ENCODE measurements at places on chromosomes 6 and 20.

GRCh38 chr6:133985970-133986369, 32.9 kb downstream of the TBPL1 start:
- DNase-seq, result no peak

GRCh38 chr6:52653151-52653550, 17.8 kb upstream of the TMEM14A start:
- no peak for DNase-seq

DNA sequence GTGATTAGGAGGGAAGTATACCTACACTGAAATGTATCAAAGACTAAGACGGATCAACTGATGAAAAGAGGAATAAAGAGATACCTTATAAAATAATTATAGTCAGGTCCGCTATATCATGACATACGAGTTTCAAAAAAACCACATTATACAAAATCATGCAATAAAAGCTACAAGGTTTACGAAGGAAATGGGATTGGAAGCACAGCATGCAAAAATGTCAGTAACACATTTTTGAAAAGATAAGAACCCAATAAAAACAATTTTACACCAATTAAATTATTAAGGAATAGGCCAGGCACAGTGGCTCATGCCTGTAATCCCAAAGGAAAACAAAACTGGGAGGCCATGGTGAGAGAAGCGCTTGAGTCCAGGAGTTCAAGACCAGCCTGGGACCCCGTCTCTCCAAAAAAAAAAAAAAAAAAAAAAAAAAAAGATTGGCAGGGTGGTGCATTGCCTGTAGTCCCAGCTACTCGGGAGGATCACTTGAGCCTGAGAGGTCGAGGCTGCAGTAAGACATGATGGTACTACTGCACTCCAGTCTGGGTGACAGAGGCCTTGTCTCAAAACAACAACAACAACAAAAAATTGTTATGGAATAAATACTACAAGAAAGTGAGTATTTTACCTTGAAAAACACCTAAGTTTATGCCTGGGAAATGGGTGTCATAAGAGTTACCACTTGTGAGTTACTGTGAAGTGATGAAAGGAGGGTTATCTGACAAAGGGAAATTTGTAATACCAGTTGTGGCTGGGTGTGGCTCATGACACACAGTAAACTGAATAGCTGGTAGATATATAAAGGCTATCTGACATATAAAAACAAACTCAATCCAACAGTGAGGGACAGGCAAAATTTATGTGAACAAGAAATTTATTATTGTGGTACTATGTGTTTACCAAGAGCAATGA, 45.2 kb downstream of the RANBP9 start:
- no peak for DNase-seq

- DNase-seq, result no peak
Observed at GRCh38 chr6:21845018-21845417, 251.5 kb downstream of the SOX4 start.

GRCh38 chr20:25071734-25072133, 10.2 kb downstream of the VSX1 start:
- DNase-seq, result no peak

GRCh38 chr6:56540232-56541029, 102.3 kb downstream of the DST start:
- DNase-seq, result no peak

GRCh38 chr6:147990159-147990558, 352.5 kb upstream of the SASH1 start:
- DNase-seq, result no peak

- no peak for DNase-seq
Observed at GRCh38 chr6:157594292-157594691, 213.3 kb downstream of the ZDHHC14 start.

DNA sequence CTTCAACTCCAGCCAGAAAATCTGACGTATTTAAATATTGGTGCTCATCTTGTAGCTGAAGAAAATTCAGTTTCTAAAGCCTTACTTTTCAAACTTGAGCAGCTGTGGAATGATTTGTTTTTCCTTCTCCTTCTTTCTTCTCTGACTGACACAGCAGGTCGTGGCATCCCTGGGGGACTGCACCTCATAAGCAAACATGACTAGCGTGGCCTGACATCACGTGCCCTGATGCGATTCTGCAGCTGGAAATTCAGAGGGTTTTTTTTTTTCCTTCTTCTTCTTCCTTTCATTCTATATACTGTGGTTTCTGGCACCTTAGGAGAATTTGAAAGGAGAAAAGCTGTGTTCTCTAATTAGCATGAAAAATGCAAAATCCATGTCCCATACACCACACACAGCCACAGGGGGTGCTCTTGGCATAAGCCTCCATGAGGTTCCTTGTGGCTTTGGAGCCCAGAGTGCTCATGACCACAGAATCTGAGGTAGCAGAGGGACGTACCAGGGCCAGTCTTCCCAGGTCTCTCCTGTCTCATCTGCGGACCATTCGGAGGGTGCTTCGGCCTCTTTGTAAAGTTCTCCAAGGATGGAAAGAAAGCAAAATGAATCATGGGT, 258.5 kb upstream of the CDH4 start:
- no peak for DNase-seq

DNA sequence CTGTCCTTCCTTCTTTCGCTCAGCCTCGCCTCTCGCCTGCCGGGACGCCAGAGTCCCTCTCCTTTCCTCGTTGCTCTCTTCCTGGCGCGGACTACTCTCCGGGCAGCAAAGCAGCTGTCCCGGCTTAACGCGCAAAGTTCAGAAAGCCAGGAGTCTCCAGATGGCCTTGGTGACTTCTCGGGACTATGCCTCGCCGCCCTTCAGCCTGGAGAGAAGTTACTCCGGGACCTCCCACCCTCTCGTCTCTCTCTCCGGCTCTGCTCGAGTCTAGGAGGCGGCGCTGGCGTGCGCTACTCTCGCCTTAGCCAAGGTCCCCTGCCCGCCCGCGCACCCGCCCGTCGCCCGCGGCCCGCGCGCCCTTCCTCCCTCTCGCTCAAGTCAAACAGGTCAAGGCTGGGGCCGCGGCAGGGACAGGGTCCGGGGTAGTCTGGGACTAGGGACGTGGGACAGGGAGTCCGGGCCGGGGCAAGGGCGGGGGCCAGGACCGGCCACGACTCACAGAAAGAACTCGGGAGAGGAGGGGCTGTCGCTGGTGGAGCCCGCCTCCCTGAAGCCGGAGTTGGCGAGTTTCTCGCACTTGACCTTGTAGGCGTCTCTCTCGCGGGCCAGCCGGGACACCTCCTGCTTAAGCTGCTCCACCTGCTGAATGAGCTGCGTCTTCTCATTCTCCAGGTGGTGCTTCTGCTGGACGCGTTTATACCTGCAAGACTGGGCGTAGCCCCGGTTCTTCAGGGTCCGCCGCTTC, 1.5 kb downstream of the MAFB start:
- DNase-seq, result no peak

GRCh38 chr6:37536491-37537190, 36.9 kb upstream of the CCDC167 start:
- no peak for DNase-seq

DNA sequence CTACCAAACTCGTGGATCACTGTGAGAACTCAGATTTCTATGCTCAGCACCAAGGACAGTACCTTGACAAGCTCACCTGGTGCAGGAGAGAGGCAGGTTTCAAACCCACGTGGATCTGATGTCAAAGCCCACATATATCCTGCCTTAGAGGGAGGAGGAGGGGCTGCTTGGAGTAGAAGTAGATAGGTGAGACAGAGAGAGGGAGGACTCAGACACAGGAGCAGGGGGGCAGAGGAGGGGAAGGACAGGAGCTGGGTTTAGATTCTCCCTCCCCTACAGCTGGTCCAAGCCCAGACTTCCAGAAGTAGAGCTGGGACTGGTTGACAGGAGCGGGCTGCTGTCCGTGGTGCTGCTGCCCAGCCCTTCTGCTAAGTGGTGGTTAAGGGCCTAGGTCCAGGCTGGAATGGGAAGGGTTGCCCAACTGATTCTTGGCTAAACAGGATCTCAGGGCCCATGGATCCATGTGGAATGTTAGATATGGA, 77.5 kb downstream of the CDH22 start:
- no peak for DNase-seq

DNA sequence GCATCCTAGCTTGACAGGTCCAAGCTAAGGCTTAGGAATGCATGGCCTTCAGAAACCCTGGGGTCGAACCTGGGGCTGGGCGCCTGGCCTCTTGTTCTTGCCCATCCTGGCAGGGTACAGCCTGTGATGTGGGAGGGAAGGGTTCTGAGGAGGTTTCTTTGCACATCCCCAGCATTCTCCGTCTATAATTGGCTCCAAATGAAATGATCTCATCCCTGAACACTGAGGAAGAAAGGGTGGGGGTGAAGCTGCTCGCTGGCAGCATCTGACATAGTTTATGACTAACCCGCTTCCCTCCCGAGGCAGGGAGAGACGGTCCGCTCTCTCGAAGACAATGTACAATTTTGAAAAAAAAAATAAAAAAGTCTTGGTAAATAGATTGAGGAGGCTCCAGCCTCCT, 67.1 kb upstream of the ZNFX1 start:
- DNase-seq, result no peak

DNA sequence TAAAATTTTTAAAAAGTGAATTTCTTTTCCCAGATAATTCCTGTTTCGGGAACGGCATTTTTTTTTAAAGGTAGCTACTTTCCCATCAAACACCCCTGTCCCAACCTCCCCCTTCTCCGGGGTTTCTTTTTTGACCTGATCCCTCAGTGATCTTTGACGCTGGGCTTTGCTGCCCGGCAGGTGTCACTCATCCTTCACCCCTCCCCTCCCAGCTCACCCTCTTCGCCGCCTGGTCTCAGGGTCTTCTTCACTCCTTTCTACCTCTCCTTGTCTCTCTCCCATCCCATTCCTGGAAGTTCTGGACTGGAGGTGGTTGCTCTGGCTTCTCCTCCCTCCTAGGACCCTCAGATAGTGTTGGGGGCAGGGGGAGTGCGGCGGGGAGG, 329 bp upstream of the GPR6 start:
- no peak for DNase-seq

- no peak for DNase-seq
Observed at GRCh38 chr6:157443066-157443800, 62.2 kb downstream of the ZDHHC14 start.

DNA sequence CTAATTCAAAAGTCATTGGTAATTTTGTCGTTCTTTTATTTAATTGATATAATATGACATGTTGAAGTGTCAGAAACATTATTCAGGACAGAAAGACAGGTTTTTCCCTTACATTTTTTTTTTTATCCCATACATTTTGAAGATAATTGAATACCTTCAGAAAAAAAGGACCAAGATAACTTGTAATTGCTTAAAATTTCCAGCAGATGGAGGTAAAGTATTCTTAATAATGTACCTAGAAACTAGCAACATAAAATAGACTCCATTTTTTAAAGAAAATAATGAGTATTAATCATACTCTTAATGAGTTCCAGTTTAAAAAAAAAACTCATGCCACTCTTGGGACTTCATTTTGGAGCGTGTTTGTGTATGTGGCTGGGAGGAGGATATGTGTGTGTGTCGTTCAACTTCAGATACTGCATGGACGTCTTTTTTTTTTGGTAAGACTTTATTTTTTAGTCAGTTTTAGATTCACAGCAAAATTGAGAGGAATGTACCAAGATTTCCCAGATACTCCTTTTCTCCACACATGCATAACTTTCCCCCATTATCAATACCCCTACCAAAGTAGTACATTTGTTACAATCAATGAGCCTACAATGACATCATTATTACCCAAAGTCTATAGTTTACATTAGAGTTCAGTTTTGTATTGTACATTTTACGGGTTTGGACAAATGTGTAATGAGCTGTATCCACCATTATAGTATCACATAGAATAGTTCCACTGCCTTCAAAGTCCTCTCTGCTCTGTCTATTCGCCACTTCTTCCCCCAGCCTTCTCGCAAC, 79.4 kb downstream of the ROS1 start:
- DNase-seq, result no peak

GRCh38 chr6:130675072-130675471, 152.1 kb upstream of the SMLR1 start:
- DNase-seq, result no peak

DNA sequence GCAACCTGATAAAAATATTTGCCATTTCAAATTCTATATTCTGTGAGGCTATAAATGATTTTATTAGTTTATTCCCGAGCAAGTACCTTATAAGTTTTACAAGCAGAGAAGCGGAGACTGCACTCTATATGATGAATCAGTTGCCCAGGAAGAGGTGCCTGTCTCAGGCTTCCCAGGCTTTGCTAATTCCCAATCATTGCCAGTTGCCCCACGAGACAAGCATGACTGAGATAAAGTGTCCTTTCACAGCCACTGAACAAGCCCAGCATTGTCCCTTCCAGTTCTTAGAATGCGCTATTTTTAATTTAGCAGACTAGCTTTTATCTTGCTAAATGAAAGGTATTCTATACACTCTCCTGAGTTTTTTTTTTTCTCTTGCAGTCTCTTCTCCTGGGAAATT, 260.7 kb downstream of the ALDH8A1 start:
- no peak for DNase-seq

DNA sequence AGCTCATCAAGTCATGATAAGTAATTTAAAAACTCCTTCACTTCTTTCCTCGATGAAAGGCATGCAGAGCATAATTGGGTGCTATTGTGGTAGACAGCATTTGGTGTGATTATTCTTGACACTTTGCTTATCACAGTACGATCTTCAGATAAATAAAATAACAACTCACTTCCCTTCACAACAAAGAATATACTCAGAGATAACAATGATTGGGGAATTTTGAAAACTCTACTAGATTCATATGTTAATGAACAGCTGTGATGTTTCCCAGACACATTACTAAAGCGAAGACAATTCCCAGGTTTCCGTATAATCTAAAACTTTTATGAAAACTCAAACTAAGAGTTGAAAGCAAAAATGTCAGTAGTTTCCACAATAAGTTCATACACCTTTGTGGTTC, 670.6 kb upstream of the EPHA7 start:
- DNase-seq, result no peak

DNA sequence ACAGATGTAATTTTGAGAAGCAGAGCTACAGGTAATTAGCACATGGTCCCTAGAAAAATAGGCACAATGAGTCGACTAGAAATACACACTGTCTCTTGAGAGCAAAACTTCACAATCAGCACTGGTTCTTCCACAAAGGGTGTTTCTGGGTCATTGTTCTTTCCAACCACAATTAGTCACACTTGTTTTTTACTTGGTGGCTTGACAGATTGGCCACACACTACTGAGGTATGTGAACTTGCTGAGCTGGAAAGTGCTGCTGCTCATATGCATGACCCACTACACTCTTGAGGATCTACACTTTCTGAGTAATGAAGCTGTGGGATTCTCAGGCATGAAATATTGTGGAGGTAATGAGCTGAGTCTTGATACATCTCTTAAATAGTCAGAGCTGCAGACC, 347.7 kb downstream of the BCKDHB start:
- DNase-seq, result no peak

DNA sequence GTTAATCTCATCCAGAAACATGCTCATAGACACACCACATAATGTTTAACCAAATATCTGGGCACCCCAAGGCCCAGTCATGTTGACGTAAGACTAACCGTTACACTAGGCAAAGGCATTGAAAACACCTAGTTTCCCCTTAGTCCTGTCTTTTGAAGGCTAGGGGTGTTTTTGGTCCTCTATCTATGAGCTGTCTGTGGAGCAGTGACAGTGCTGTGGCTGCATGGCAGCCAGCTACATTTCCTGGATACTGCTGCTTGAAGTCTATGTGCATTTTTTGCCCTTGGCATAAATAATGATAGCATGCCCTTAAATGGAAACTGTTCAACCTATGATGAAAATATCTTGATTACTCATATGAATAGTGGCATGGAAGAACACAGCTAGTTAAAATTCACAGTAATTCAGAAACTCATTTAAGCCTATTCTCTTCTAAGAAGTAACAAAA, 18.6 kb downstream of the FARS2 start:
- no peak for DNase-seq
